ENCODE measurements at places on chromosomes 1 and 21.

- no peak for DNase-seq
Observed at GRCh38 chr1:91846007-91846638, 39.8 kb downstream of the TGFBR3 start.

DNA sequence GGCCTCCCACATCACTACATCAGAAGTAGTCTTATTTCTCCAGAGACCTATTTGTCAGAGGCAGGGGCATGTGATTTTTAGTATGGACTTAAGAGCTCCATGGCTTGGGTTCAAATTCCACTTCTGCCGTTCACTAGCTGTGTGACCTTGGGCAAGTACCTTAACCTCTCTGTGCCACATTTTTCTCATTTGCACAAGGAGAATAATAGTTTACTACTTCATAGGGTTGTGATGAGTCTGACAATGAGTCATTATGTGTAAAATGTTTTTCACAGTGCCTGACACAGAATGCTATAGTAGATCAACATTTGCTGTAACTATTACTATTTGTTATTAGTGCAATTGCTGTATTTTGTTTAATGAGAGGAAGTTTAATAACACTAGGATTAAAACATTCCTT, 200.6 kb downstream of the PRDM2 start:
- DNase-seq, result no peak

GRCh38 chr1:162055062-162055461, 14.4 kb upstream of the NOS1AP start:
- DNase-seq, result no peak

DNA sequence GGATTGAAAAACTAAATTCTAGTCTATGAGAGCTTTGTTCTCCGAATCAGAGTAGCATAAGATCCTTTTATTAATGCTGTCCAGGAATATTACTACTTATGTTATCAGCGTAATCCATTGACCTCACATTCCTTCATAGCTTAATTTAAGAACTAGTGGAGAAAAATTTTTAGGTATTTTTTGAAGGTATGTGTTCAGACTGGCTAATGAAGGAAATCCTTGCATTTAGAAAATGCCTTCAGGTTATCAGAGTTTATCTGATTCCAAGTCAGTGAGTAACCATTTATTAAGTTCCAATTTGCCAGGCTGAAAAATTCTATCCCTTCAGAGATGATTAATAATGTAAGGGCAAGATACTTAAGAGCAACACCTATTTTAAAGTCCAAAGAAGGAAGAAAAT, 338.2 kb upstream of the B3GALT2 start:
- DNase-seq, result no peak

DNA sequence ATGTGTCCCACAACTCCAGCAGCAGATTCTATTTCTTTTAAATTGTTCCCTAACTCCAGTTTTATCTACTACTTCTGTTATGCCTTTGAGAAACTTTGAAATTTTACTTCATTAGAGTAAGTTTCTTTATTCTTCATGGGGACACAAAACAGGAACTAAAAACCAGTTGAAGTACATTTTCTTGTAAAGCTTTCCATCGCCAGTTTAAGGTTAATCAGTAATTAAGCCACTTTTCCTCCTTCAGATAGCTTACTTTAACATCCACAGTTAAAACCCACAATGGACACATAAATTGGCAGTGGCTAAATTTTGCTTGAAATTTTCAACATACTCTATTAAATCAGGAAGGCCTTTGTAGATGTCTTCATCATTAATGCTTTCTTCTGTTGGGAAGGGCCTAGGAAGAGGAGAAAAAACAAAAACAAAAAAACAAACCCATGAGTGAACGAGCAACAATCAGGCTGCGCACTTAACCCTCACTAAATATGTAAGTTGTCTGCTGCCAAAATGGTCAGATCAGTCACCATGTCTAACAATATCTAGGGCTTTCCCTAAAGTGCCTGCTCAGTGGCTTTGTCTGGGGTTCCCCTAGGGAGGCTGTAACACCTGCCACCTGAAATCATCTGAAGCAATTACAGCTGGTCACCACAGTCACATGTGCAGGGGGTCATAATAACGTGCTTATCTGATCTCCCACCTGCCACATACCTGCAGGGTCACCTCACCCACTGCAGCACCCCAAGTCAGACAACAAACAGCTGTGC, 187.9 kb downstream of the VAV3 start:
- no peak for DNase-seq

GRCh38 chr1:31932491-31933316, 5.5 kb downstream of the PTP4A2 start:
- DNase-seq, result no peak

DNA sequence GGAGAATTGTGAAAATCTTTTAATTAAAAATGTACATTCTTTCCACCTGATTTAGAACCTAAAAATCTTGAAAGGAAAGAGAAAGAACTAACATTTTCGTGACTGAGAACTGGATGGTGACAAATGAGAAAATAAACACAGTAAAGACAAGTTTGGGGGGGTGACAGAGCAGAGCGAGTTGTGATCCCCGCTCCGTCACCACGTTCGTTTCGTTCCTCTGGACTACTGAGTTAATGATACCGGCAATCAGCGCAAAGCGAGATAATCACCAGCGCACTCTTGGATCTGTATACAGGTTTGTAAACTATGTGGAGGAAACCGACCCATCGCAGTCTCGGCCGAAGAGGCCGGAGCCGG, 31.2 kb upstream of the CFAP126 start:
- no peak for DNase-seq

DNA sequence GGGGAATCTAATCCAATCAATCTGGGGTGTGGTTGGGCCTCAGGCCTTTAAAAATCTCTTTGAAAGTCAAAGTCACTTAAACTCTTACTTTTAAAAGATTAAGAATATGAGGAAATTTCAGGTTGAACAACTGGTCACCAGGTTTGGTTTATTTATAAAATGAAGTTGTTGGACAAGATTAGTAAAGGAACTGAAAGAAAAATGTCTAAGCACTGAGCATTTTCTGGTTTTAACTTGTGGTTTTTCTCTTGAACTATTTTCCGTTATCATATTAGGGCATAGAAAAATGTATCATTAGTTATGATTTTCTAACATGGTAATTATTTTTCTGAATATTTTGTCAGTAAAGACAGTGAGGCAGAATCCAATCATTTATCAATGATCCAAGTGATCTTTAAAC, 49.6 kb downstream of the RGS2 start:
- DNase-seq, result no peak

DNA sequence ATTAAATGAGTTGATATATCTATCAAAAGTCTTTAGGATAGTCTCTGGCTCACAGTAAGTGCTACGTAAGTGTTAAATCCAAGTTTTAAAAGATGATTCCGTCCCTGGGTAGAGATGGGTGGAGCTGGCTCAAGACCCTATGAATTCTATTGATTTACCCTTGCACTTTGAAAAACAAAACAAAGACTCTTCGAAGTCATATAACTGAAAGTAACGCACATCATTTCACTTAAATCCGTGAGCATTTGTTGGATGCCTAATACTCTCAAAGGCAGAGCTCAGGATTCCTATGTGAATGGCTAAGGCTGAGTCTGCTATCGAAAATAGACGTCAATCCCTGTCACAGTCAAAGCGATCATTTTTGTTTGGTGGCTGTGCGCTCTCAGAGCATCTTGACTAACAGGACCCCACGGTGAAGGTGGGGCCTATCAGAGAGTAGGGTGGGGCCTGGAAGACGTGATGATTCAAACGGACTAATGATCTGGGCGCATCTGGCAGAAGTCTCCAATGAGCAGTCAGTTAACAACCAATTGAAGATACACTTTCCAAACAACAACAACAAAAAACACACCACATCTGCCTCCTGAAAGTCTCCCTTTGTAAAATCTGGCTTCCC, 1.2 kb upstream of the NUCKS1 start:
- DNase-seq, result no peak

DNA sequence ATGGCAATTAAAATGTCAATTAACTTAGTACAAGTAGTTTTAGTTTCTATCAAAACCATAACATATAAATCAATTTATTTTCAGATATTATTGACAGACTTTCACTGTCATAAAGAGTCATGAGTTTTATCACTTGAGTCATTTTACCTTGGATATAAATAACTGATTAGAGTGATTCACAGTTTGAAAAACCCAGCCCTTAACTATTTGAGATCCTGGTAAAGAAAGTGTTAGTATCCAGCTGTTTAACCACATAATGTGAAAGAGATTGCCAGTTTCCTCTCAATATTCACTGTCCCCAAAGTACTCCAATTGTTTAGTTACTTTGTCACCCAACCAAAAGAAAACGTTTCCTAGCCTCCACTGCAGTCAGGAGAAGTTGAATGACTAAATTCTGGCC, 91.3 kb downstream of the UCHL5 start:
- no peak for DNase-seq

DNA sequence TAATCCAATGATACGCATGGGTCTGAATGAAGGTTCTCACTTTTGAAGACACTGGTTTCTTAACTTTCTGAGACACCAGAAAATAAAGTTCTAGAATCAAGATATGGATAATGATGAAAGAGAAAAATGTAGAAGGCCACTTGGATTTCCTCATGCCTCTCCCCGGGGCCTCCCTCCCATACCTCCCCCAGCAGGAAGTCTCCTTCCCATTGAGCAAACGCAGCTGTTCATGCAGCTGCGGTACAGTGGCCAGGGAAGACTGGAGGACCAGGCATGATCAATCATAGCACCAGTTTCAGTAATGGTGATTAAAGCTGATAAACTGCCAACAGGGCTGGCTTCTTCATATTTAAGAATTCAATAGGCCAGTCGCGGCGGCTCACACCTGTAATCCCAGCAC, 10.9 kb upstream of the UBR4 start:
- peak; percentile 37 for DNase-seq

DNA sequence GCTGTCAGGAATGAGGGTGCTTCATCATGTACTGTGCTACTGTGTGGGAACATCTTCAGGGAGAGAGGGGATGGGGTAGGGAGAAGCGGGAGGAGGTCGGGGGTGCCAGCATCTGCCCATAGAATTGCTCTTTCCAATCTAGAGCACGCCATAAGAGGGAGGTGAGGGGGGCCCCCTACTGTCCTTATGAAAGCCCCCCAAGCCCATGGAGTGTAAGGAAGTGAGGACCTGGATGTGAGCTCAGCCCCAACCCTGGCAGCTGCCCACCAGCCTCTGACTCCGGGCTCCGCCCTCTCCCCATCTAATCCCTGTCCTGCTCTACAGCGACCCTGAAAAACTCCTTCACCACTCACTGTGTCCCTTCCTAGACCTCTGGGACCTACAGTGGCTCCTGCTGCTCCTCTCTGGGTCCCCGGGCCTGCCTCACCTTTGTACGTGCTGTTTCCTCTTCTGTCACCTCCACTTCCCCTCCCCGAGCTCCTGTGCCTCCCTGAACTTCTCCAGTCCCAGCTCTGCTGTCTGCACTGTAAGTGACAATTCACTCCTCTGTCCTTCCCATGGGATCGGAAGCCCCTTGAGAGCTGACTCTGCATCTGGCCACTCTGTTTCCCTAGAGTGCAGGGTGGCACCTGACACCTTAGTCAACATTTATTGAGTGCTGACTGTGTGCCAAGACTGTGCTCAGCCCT, 269.4 kb downstream of the PTPRU start:
- DNase-seq, result no peak

DNA sequence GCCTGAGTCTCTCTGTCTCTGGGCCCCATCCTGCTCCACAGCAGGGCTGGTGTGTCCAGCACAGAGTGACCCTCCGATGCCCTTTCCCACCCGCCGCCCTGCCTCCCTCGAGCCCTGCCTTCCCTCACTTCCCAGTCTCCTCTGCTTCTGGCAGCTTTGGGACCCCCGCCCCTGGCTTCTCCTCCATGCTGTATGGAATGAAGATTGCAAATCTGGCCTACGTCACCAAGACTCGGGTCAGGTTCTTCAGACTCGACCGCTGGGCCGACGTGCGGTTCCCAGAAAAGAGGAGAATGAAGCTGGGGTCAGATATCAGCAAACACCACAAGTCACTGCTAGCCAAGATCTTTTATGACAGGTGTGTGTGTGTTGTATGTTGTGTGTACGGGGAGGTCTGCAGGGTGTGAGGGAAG, 14.3 kb downstream of the MOV10 start:
- peak; percentile 86 for DNase-seq

DNA sequence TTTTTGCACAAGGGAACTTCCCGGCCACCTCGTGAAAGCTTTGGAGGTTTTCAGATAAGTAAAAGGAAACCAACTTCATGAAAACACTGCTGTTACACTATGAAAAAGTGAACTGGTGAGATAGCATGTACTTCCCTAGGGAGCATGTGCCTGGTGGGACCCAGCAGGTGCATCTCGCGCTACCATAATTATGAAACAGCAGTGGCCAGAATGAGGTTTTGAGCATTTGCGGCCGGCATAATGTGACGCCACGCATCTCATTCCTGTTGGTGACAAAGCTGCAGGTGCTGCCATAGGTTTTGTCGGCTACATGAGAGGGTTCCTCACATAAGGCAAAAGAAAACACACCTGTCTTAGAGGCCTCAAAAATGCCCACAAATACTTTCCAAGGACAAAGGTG, 1.7 kb downstream of the KRTAP10-3 start:
- DNase-seq, result no peak

- DNase-seq, result no peak
Observed at GRCh38 chr1:237181743-237182317, 139.8 kb downstream of the RYR2 start.

GRCh38 chr1:171814692-171815091, 26.6 kb upstream of the DNM3 start:
- no peak for DNase-seq

DNA sequence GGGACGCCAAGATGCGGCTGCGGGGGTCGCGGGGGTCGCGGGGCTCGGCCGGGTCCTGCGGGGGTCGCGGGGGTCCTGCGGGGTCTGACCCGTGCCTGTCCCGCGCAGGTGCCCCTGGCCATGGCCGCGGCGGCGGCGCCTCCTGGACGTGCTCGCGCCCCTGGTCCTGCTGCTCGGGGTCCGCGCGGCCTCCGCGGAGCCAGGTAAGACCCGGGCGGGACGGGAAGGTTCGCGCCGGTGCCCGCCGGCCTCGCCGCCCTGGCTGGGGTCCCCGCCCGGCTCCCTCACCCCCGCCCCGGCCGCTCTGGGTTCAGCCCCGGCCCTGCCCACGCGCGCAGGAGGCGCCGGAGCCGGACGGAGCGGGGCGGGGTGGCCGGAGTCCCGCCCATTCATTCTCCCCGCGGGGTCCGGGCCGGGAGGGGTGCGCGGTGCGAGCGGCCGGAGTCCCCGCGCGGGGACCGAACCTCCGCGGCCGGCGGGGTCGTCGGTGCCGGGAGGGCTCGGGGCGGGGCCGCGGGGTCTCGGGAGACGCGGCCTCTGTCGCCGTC, 380 bp downstream of the COL18A1 start:
- no peak for DNase-seq

DNA sequence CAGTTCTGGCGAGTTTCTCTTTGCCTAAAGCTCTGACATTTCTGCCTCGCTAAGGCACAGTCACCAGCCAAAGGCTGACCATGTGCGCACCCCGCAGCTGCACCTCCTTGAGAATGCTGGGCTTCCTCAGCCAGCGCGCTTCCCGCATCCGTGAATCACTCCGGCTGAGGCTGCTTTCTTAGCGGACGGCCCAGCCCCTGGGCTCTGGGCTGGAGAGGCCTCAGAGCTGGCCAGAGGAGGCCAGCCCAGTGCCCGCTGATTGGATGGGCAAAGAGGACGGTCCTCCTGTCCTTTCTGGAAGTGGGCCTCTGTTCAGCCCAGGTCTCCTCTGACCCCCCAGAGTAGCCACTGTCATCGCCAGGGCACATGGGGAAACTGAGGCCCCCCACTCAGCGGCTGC, 56.1 kb downstream of the PRDM16 start:
- no peak for DNase-seq

GRCh38 chr1:224438989-224439388, 4.4 kb upstream of the WDR26 start:
- DNase-seq, result no peak
